Tongue (tissue), 3 donors: ENCODE measurements at places on chromosomes 7 and 10.

DNA sequence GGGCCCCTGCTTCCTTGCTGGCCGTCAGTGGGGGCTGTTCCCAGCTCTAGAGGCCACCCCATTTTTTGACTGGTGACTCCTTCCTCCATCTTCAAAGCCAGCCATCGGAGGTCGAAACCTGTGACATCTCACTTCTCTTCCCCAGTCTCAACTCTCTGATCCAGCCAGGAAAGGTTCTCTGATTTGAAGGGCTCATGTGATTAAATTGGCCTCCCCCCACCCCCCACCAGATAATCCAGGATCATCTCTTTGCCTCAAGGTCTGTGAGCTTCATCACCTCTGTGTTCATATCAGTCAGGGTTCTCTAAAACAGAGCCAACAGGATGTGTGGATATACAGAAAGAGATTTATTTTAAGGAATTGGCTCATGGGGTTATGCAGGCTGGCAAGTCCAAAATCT is 5.6 kb upstream of the RAMP3 start:
- DNase-seq = no peak

DNA sequence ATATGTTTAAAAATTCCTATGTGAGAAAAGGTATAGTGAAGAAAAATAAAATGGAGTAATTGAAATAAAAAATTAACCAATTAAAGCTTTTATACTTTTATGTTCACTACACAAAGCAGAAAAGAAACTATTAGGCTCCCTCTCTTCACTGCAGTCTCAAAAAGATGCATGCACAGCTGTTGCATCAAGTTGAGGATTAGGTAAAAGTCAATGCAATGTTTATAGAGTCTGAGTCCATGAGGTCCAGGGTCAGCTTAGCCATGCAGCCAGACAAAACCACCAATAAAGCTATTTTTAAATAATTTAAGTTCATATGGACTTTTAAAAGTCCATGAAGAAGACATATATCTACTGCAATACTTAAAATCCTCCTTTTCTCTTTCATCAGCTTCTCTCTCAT is 31.1 kb upstream of the ING3 start:
- peak; percentile 24 for DNase-seq

DNA sequence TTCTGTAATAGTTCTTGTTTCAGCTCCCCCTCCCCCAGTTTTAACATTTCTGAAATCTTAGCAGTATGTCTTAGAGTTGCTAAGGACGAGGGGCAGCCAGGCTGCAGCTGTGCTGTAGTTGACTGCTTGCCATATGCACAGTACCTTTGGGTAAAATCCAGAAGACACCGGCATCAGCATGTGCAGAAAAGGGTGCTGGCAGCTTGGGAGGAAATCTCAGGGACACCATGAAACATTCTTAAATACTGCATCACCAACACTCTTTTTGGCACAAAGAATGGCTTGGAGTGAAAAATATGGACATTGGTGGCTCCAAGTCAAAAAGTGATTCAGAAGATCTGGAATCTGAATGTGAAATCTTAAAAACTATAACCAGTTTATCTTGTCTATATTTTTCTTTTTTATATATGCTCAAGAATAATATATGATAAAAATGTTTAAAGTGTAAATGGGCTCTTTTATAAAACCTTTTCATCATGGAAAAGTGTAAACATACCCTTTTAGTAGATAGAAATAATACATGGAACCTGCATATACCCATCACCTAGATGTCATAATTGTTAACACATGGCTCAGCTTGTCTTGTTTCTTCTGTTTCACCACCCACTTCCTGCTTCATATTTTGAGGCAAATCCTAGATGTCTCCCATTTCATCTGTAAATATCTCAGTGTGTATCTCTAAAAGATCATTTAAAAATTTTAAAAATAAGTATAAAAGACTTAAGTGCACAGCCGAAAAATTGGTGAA is 34.4 kb upstream of the ARMS2 start:
- DNase-seq = peak; percentile 47

DNA sequence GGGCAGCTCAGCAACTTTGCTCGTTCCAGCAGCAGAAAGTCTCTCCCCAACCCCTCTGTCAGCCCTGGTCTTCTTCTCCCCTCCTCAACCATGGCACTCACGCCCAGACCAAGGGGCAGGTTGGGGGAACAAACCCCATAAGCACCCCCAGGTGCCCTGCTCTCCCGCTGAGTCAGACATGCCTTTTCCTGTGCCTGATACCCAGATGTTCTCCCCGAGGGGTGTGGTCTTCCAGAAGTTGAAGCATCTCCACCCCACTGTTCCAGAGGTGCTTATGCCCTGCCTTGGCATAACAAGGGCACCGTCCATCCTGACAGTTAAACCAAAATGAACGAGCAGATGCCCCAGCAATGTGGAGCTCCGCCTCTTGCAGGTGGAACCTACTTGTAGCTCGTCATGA is 67.1 kb downstream of the C10orf143 start:
- no peak for DNase-seq

GRCh38 chr10:98910546-98910945 is 325.1 kb downstream of the HPSE2 start:
- no peak for DNase-seq

GRCh38 chr7:50208378-50208982 is 96.0 kb upstream of the IKZF1 start:
- DNase-seq = no peak

GRCh38 chr10:15782851-15783250 is 63.1 kb upstream of the ITGA8 start:
- DNase-seq = peak; percentile 79

DNA sequence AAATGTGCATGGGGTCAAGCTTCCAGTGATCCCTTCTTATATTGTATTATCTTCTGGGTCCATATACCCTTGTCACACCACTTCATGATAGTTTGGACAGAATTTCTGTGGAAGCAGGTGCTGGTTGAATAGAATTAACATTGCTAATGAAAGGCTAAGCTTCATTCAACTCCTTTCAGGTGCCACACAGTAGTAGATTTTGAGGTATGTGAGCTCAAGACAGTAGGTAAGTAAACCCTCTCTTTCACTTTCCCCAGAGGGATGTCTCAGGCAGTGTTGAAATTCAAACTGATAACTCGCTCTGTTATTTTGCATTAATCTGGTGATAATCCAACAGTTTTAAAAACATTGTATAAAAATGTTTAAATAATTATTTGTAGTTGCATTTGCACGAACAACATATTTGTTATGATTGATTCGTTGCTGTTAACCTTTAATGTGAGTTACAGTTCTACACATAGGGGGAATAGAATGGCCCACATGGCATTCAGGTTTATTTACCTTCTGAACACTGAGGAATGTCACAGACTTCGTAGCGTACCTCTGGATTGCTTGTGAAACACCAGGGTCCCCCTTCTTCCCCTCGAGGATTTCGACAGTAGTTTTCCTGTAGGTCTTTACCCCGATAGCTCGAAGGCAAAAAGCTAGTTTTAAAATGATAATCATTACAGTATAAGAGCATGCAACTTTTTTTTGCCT is 18.1 kb downstream of the HGF start:
- DNase-seq = no peak

DNA sequence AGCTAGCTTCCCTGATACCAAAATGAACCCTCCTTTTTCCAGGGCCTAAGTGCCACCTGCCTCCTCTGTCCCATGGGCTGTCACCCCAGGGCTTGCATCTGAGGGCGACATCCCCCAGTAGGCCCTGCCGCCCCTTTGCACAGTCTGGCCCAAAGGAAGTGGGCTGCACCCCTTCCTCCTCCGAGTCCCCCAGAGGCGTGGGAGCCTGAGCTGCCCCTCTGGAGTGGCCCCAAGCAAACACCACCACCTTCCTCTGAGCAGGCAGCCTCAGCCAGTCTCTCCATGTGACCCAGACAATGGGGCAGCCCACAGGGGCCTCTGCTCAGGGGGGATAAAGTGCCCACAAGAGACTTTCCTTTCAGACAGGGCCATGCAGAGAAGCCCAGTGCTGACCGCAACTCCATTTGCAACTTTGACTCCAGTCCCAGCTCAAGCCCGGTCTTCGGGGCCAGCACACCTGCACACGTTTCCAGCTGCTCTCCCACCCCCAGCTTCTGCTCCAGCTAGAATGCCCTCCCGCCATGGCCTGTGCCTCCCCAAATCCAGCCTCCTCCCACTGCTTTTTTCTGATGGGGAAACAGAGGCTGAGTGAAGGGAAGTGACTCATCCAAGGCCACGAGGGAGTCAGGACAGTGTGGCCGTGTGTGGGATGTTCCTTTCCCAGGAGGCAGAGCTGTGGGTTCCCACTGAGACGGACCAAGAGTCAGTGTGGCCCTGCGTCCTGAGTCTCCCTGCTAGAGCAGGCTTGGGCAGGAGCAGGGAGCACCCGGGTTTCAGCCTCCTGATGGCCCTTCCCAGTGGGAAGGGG is 111.9 kb downstream of the ZMIZ1 start:
- no peak for DNase-seq

- DNase-seq = peak; percentile 6
These were observed 750.7 kb downstream of the SORCS3 start for GRCh38 chr10:105391670-105392351.

GRCh38 chr7:76020031-76020714 is 25.8 kb upstream of the TMEM120A start:
- peak; percentile 87 for DNase-seq

GRCh38 chr10:132263866-132264265 is 43.9 kb downstream of the STK32C start:
- no peak for DNase-seq

- DNase-seq = peak; percentile 46
These were observed 188.8 kb upstream of the SVIL start for GRCh38 chr10:29823553-29824080.

DNA sequence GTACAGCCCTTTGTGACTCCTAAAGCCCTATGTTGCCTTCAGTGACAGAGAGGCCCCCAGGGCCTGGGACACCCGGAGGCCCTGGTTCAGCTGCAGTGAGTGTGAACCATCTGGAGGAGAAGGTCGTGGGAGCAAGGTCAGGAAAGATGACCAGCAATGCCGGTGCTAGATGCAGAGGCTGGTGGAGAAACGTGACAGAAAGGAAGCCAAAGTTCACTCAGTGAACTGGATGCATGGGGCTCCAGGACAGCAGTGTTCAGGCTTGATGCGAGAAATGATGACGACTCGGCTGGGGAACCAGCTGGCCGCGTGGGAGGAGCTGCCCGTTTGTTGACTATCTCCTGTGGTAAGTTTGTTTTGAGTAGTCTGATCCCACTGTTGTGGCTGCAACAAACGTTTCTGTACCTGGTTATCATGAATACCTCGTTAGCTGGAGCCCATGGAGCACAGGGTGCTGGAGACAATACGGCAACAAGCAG is 54.1 kb upstream of the MKRN1 start:
- DNase-seq = no peak

- peak; percentile 20 for DNase-seq
These were observed 144.2 kb upstream of the RNF32 start for GRCh38 chr7:156496363-156496769.

DNA sequence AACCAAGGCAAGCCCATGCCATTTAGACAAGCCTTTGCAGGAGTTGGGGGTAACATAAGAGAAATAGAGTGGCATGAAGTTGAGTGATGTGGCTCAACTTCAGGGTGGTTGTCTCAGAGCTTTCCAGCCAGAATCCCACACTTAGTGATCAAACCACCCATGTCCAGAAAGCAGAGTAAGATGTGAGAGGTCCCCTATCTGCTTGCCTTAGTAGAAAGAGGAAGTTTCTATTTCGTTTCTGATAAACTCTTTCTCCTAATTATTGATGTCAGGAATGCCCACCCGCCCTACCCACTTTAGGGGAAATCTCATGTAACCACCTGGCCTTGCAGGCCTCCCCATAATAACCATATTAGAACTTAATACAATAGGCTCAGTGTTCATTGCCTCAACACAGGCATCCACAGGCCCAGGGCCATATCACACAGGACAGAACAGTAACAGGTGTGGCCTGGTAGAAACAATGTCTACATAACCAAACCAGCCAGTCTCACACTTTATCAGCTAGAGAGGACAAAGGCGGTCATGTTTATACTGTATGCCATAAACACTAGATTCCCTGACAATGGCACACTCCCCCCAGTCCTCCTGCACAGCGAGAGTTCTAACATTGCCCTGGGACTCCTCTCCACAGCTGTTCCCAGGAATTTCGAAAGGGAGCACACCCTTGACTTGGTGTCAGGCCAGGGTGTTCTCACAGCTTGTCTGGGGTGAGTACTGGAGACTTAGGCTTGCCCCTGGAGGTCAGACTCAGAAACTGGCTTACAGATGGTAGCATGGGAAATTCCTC is 364.4 kb downstream of the CXCL12 start:
- DNase-seq = peak; percentile 83

DNA sequence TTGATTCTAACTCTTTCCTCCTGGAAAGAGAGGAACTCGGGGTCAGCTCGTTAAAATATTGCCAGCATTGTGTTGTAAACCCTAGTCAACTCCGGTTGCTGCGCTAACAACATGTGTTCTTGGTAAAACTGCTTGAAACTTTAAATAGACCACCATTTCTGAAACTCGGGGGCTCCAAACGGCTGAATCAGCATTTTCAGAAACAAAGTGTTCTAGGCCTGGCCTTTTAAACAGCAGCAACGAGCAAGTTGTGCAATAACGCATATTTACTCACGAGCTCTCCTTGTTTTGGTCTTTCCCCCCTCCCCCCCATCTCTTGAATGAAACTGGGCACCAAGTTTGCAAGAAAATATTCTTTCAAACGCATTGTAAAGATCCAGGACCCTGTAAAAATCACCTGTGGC is 9.2 kb upstream of the GRB10 start:
- peak; percentile 30 for DNase-seq

- DNase-seq = no peak
These were observed 1.8 kb downstream of the IMPDH1 start for GRCh38 chr7:128407751-128408708.

DNA sequence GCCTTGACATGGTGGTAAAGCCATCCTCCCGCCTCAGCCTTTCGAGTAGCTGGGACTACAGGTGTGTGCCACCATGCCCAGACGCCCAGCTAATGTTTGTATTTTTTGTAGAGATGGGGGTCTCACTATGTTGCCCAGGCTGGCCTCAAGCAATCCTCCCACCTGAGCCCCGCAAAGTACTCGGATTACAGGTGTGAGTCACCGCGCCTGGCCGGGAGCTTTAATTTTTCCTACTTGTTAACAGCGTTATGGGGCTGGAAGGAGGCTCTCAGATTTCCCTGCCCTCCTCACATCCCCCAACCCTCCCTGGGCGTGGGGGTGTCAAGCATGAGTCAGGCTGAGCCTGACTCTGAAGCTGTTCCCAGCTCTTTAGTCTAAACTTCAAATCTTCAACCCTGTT is 8.3 kb downstream of the ALKBH4 start:
- no peak for DNase-seq

DNA sequence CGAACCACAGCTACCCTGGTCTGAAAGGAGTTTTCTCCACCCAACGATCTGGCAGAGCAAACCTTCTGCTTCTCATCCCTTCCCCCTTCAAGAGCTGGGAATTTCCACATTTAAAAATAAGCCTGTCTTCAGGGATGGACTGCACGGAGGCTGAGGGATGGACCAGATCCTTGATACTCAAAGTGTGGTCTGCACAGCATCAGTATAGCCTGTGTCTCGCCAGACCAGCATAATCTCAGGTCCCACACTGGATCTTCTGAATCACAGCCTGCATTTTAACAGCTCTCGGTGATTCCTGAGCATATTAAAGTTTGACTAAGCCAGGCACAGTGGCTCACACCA is 7.1 kb downstream of the KCNMA1 start:
- DNase-seq = no peak

DNA sequence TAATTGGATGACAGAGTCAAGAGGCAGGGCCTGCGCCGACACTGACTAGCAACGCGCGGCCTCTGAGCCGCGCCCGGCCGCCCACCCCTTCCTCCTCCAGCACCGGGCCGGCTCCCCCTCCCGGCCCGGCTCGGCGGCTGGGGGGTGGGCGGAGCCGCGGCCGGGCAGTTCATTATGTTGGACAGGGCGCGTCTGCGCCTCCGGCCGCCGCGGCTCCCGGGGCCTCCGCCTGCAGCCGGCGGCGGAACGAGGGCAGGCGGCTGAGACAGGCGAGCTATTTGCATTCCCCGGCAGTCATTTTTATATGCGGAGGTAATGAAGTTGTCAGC is 106.7 kb downstream of the SNX10 start:
- peak; percentile 85 for DNase-seq
